Retina (tissue), 1 donor: ENCODE measurements at places on chromosomes 4 and X.

DNA sequence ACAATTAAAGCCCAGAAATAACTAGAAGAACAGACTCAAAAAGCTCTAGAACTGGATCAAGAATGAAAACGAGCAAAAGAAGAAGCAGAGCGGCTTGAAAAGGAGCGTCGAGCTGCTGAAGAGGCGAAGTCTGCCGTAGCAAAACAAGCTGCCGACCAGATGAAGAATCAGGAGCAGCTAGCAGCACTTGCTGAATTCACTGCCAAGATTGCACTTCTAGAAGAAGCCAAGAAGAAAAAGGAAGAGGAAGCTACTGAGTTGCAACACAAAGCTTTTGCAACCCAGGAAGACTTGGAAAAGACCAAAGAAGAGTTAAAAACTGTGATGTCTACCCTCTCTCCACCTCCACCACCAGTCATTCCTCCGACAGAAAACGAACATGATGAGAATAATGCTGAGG is 56.1 kb upstream of the PPP4R3C start:
- DNase-seq = no peak

- DNase-seq = no peak
Measured at GRCh38 chrX:148804579-148805355, 304.4 kb downstream of the AFF2 start.

DNA sequence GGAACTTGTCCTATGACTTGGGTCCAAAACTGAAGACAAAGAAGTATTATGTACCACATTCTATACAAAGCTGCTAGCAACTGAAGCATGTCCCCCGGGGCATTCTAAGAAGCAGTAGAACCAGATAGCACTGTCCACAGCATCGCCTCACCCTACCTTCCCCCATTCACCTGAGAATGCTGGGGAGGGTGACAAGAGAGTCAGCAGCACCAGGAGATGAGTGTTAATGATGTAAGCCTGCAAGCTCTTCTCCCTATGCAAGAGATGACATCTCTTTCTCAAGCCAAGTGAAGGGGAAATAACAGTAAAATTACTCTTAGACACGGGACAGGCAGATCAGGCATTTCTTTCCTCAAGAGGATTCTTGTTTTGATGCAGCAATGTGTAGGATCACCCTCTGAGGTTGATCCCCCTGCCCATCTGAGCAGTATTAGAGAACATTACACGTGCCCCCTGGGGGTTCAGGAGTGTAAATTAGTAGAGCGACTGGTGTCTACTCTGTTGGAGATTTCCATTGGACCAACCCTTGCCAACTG is 13.9 kb upstream of the TLR1 start:
- no peak for DNase-seq

- DNase-seq = no peak
Measured at GRCh38 chr4:94690851-94691254, 66.9 kb upstream of the BMPR1B start.

DNA sequence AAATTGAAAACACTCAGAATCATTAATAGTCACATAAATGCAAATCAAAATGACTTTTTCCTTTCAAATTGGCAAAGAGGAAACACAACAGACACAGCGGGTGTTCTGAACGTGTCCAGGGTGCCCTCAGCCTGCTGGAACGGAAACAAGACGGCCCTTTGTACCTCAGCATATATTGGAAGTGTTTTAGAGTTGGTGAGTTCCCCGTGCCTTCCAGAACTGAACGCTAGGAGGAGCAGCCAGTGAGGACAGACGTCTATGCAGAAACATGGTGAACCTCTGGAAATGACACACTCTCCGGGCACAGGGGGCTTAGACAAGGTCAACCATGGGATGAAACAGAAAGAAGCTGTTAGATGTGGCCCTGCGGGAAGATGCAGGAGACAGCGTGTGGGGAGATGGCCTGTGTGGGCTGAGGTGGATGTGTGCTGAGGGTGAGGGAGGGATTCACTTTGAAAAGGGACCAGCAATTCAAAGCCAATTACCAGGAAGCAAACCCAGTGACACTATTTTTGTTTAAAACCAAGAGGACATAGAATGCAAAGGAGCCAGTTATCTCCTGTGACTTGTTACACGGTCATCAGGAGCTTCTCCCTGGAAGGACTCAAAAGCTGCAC is 40.4 kb downstream of the RNF212 start:
- no peak for DNase-seq

DNA sequence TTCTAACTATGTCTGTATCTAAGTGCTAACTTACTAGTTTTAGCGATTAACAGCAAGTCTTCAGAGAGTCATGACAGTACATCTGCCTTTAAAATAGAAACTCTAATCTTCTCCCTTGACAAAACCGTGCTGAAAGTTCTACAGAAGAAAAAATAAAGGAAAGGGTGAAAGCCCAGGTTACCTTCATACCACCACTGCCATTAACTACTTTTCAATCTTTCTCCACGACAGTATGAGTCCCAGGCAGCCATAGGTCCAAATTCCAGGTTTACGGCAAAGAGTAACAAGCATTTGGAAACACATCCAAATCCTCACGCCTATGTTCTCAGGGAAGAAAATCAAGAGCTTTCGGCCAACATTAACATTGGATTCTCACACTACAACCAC is 12.4 kb upstream of the ZCCHC13 start:
- no peak for DNase-seq

DNA sequence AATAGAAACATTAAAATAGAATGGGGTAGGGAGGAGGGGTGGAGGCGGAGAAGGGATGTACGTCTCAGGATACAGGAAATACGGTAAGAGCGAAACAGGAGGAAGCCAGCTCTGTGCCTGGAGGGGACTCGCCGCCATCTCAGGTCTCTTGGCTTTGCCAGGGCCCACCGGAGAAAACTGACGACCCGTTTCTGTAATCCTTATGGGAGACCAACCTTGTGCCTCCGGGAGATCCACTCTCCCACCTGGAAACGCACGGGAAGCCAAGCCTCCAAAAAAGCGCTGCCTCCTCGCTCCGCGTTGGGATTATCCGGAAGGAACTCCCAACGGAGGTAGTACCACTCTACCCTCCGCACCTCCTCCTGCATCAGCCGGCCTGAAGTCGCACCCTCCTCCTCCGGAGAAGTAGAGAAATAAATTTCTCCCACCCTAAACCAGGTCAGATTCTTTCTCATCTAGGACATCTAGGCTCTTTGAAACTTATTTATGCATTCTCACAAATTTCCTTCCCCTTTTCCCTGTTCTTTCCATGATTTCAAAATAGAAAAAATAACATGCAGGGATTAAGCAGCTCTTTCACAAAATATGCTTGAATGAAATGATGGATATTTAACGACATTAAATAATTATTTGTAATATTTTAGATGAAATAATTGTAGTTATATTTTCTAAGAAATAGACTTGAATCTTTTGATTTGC is at the start of gene NBDY:
Gene NBDY, plus strand, starts transcription at position 92 of the 699 bp plus-strand sequence. Its CDS starts 111 bp downstream, at position 203.
- peak; percentile 83 for DNase-seq

GRCh38 chrX:6223516-6223915 is 5.2 kb downstream of the NLGN4X start:
- DNase-seq = no peak

GRCh38 chrX:74325130-74326059 is 21.4 kb downstream of the ZCCHC13 start:
- DNase-seq = peak; percentile 25

- no peak for DNase-seq
Measured at GRCh38 chrX:43661521-43662240, 5.6 kb downstream of the MAOA start.

DNA sequence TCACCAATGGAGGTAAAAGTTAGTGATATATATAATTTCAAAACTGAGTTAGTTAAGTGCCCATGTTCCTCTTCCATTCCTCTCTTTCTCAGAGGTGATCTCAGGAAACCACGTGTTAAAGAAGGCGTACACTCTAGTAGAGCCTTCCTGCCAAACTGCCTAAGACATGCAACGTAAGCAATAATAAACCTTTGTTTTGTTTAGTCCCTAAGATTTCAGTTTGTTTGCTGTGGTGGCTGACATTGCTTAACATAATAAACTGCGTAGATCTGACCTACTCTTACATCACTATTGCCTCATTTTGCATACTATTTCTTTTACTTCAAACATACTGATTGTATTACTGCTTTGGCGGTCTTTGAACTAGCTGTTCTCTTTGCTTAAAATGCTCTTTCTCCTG is 99.2 kb downstream of the JADE1 start:
- DNase-seq = no peak

DNA sequence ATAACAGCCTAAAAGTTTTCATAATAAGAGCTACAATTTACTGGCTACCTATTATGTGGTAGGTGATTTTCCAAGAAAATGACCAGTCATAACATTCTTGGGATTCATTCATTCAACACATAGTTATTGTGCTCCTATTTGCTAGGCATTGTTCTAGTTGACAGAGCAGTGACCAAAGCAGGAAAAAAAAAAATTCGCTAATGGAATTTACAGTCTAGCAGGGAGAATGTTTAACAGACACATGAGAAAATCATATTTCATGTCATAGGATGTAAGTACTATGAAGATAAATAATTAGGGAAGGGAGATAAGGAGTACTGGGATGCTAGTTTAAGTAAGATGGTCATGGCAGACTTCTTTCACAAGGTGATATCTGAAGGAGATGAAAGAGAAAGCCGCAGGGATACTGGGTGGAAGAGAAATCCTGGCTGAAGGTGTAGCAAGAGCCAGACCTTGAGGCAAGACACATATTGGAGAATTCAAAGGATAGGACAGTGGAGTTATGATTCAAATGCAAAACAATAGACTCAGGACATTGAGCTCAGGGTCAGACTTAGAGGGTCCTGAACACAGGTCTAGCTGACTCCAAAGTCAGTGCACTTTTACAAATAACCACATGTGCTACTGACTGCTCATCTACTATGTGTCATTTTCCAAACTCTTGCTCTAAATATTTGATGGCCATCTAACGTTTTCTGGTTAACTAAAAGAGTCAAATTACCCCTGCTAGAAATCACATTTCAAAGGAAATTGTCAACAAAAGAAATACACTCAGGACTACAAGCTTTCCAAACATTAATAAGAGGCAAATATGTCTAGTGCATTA is 20.4 kb downstream of the SPCS3 start:
- no peak for DNase-seq

- no peak for DNase-seq
Measured at GRCh38 chr4:75598390-75598789, 31.9 kb downstream of the CDKL2 start.

- no peak for DNase-seq
Measured at GRCh38 chr4:52573551-52573950, 85.5 kb downstream of the USP46 start.

GRCh38 chrX:155819966-155820491 is 61.1 kb upstream of the VAMP7 start:
- DNase-seq = peak; percentile 21

- DNase-seq = no peak
Measured at GRCh38 chr4:40432504-40432903, 97.4 kb downstream of the CHRNA9 start.

DNA sequence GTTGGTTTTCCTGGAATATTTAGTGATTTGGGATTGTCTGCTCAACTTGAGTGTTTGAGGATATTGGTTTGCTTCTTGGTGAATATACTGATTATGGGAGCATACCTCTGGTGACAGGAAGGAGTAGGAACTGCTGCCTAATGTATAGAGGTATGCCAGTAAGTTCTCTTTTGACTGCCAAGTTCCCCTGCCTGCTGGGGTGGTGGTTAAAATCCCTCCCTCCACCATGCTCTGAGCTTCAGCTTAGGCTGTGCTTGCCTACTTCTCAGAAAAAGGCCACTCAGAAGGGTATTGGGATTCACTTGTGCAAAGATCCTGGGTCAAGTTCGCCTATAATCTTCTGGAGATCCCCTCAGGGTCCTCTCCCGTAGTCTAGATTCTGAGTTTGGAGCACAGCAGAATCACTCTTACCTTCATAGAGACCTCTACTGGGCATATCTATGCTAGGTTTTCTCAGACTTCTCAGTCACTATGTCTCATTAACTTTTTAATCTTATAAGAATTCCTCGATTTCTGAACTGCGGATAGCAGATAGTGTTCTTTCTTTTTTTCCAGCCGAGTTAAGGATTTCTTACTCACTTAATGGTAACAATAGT is 44.7 kb upstream of the DCK start:
- no peak for DNase-seq

DNA sequence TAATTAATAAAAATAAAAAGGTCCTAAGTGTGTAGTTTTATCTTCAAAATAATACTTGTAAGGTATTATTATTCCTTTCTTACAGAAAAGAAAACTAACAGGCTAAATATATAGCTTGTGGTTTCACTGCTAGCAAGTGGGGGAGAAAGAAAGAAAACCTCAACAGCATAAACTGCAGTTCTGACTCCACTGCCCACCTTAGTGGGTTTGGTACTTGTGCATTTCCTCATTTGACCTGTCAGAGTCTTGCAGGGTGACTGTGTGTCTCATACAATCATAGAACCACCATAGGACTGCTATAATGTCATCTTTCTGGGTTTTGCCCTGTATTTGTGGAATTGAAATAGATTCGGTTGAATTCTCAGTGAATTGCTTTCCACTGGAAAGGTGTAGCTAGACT is 94.7 kb upstream of the PUDP start:
- no peak for DNase-seq

GRCh38 chrX:40573763-40574162 is 7.0 kb upstream of the ATP6AP2 start:
- DNase-seq = no peak

GRCh38 chr4:73575660-73576059 is 44.6 kb downstream of the RASSF6 start:
- DNase-seq = no peak

GRCh38 chr4:79874197-79874596 is 198.8 kb downstream of the ANTXR2 start:
- DNase-seq = no peak

GRCh38 chrX:48474127-48474526 is 1.9 kb upstream of the FTSJ1 start:
- DNase-seq = no peak

DNA sequence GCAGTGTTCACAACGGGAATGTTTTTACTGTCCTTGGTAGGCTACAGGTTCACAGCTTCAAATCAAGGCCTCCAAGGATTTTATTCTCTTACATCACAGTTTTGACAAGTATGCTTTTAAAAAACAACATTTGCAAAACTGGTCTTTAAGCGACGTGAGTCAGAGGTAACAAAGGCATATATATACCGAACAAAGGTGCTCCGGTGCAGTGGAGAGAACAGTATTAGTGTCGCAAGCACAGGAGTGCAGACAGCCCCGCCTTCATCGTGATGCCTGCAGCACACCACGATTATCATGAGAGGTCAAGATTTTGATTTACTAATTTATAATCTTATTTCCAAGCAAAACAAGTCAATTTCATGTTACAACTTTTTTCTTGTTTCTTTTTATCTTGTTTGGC is 90.8 kb downstream of the GATB start:
- DNase-seq = no peak
